Foreskin melanocyte (primary cell): ENCODE measurements at places on chromosomes 3 and 15.

- DNase-seq, result no peak
These were observed 123.2 kb downstream of the RAP2B start for GRCh38 chr3:153285194-153285641.

DNA sequence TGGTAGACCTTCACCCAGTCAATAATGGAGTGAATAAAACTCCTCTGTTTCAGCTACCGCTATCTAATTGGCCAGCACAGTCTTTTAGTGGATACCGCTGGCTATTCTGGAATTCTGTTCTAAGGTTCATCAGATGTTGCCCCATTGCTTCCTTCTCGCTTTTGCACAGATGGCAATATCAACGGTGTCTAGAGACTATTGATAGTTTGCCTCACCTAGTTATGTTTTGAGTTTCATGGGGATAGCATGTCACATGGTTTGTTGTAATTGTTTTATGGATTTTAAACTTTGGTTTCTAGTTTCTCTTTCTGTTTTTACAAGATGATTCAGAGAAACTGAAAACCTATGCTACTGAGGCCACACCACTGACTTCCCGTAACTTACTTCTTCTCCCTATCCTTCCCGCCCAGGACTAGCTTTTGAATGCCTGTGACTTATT, 2.0 kb downstream of the XRN1 start:
- no peak for DNase-seq

DNA sequence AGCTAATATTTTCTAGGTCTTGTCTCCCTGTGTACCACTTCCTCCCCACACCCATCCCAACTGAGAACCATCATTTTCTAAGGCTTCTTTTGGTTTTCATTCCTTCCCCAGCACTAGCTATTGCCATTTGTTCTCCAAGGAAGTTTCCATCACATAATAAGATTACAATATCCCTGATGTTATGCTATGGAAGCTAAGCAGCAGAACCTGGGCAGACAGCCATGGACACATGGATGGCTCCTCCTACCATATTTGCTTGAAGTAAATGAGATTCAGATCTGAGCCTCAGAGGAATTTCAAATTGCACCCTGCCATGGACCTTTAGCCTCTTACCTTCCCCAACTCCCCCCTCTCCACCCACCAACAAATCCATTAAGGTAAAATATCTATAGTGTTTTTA, 31.5 kb downstream of the GASK1A start:
- DNase-seq, result no peak

DNA sequence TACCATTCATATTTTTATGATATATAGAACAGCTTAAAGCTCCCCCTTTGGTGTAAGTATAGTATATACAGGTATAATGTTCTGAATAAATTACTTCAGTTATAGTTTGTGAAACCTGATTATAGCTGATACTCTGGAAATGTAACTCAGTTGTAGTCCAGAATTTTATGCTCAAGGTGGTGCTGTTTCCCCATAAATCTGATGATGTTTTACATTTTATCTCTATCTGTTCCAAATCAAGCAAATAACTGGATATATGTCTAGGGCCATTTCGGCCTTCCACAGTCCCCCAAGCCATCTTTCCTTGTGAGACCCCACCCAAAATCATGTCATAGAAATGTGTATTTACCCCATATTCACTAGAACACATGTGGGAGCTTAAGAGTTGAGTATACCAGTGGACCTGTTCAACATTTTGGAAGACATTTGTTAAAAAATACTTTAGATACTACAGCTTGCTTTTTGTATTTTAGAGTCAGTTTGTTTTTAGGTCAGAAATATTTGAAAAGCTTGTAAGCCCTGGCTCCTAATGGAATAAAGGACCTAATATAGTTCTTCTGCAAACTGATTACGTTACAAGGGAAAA, 107.1 kb downstream of the ATG7 start:
- DNase-seq, result peak; percentile 59
